ENCODE measurements at places on chromosomes 2 and 18. TPM values are rescaled to one million over a fixed set of nuclear protein-coding genes. Genes with fewer than 3 reads are reported as not detected.

CAPN13 gene
- total RNA-seq, result not detected

ITPRIPL1 gene
- total RNA-seq, result 0.31 TPM

IL37 gene
- total RNA-seq, result not detected

HOXD1 gene
- total RNA-seq, result not detected

NR4A2 gene
- total RNA-seq, result 0.19 TPM

SCYGR4 gene
- not detected for total RNA-seq

CD302 gene
- total RNA-seq, result 56.9 TPM

DSEL gene
- total RNA-seq, result 35.2 TPM

POTEC gene
- total RNA-seq, result not detected

CYBRD1 gene
- total RNA-seq, result 319 TPM

COLEC12 gene
- 73.4 TPM for total RNA-seq

FSIP2 gene
- under 0.01 TPM for total RNA-seq

VWA3B gene
- total RNA-seq, result not detected

GRB14 gene
- 0.39 TPM for total RNA-seq

Measured in cardiac ventricle fibroblast (primary cell).